Activated CD8-positive, alpha-beta memory T cell treated with anti-CD3 and anti-CD28 coated beads for 1 hour (primary cell): ENCODE measurements at places on chromosomes 2 and 18.
A peak's percentile ranks its signal among the peaks of the same experiment; 100 is the strongest.

DNA sequence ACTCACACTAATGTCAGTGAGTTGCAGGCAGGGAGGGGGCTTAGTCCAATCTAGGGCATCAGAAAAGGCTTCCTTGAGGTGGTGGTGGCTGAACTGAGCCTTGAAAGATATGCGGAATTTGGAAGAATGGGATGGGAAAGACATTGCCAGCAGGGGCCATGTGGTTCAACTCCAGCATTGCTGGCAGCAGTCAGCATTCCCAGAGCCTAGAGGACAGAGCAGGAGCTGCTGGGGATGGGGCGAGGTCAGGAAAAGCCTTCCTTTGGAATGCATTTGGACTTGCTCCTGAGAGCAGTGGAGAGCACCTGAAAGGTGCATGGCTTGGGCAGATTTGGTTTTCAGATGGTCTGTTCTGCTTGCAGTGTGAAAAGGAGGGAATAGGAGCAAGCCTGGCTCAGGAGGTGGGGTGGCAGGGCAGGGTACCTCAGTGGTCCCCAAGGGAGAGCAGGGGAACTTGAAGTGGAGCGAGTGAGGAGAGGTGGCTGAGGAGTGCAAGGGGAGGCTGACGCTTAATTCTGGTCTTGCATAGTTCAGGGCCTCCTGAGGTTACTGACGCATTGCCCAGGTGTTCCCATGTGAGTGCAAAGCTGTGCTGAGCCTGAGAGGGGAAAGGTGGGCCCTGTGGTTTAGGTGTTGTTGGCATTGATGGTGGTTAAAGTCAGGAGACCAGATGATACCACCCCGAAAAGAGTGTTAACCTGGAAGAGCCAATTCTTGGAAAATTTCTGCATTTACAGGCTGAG, 112.1 kb upstream of the MGAT5 start:
- DNase-seq: no peak

DNA sequence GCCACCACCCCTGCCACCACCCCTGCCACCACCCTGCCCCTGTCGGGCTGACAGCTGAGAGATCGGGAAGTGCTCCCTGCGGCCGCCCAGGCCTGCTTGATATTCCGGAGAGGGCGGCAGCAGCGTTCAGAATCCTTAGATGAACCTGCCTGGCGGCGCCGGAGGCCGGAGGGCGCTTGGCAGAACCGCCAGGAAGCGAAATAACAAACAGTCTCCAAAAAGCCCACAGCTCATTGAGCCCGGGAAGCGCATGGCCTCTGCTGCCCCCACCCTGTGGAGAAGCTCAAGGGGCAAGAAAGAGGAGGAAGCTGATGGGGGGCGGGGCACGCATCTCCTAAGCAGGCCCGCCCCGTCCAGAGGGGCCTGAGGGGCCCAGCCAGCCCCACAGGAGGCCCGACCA, 92.2 kb upstream of the MBOAT2 start:
- no peak for DNase-seq

GRCh38 chr2:131517106-131517831, 10.4 kb upstream of the CCDC74A start:
- DNase-seq: no peak

DNA sequence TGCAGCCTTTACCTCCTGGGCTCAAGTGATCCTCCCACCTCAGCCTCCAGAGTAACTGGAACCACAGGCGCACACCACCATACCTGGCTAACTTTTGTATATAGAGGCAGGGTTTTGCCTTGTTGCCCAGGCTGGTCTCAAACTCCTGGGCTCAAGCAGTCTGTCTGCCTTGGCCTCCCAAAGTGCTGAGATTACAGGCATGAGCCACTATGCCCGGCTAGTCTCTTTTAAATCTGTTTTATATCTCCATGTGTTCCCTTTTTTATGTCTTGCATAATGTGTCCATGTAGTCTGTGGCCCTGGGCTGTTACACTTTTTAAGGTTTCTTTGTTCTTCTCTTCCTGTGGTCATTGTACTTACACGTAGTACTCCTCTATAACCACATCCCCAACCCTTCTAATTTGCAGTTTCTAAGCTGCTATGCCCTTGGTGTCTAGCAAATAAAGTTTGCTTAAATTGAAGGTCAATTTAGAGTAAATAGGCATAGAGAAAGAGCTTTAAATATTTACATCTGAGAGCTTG, 168.2 kb downstream of the MCFD2 start:
- DNase-seq: no peak

DNA sequence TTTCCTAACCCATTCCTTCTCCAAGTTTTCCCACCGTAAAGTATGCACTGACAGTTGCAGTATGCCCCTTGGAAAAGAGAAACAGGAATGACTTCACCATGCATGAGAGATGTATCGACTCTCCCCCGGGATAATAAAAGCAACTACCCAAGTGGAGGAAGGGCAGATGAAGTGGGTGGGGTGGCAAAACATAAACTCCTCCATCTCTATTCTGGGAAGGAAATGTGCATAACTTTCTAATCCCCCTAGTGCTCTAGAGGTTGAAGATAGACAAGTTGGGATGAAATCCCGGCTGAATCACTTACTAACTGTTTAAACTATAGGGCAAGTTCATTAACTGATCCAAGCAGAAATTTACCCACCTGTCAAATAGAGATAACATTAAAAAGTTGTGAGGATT, 89.2 kb downstream of the PIGN start:
- no peak for DNase-seq

DNA sequence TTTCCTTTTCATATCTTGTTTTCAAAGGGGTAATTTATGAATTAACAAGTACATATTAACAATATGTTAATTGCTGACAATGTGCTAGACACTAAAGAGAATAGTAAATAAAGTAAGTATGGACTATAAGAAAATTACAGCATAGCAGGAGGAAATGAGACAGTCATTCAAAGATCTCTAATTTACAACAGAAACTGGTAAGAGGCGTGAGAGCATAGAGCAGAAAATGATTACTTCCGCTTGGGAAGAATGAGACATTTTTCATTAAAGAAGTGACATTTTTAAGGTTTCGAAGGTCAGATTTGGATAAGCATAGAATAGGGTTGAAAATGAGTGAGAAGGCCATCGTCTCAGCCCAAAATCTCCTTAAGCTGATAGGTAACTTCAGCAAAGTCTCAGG, 184.4 kb upstream of the SESTD1 start:
- no peak for DNase-seq

- DNase-seq: no peak
Observed at GRCh38 chr2:47782381-47782670, 619 bp upstream of the MSH6 start.

DNA sequence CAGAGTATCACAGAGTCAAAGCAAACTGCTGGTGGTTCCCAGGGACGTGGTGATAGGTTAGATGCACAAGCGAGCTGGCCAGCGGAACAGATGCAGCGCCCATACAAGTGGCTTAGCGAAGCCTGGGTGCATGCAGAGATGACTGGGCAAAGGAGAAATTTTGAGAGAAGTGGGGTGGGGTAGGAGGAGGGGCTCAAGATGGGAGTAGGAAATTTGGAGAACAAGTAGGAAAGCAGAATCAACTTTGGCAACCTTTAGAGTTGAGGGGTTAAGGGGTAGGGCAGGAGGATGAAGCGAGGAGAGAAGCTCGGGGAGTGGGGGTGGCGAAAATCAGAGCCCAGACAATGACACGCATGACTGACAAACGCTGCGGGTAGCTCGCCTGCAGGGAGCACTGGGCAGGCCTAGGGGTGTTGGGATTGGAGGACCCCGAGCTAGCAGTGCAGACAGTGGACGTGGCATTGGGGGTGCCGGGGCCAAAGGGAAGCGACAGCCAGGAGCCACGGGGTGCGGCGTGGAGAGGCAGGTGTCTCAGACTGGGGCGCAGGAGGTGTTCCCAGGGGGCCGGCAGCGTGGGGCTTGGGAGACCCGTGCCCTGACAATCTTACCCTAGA, 431 bp downstream of the FAM98A start:
- peak; percentile 3 for DNase-seq

DNA sequence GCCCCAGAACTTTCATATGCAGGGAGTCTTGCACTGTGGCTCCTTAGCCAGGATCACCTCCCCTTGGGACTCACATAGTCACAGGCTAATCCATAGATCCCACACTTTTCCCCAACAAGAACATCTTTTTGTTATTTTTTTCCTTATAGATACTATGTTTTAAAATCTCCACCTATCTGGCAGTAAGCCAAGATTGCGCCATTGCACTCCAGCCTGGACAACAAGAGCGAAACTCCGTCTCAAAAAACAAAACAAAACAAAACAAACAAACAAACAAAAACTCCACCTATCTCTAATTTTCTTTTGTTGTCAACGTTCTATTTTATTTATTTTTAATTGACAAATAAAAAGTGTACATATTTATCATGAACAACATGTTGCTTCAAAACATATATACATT, 141.7 kb downstream of the PDE11A start:
- DNase-seq: no peak
